Natural killer cell (primary cell): ENCODE measurements at places on chromosomes 16 and 17. TPM values are rescaled to one million over a fixed set of nuclear protein-coding genes. Genes with fewer than 3 reads are reported as not detected.

Gene DPEP3
- 0.96 TPM for total RNA-seq

Gene PRR35
- 0.20 TPM for total RNA-seq

Gene CDRT15L2
- total RNA-seq, result not detected

Gene C17orf67
- 3.5 TPM for total RNA-seq

Gene SPATA22
- total RNA-seq, result not detected

Gene GRAPL
- 2.4 TPM for total RNA-seq

Gene ZNF385C
- not detected for total RNA-seq

Gene ABCA6
- total RNA-seq, result 1.6 TPM

Gene HASPIN
- total RNA-seq, result 0.70 TPM

Gene NR1D1
- total RNA-seq, result 8.8 TPM

Gene TPPP3
- 0.66 TPM for total RNA-seq

Gene NOTUM
- total RNA-seq, result not detected

Gene IKZF3
- 139 TPM for total RNA-seq

Gene EVPLL
- total RNA-seq, result not detected

Gene PITPNC1
- total RNA-seq, result 150 TPM

Gene PRDM7
- total RNA-seq, result not detected

Gene FGF11
- total RNA-seq, result 1.2 TPM

Gene IL17C
- total RNA-seq, result 0.61 TPM

Gene IFI35
- total RNA-seq, result 66.8 TPM

Gene CLDN7
- 1.8 TPM for total RNA-seq

Gene ADORA2B
- 0.41 TPM for total RNA-seq

Gene ITGB4
- 1.0 TPM for total RNA-seq

Gene COL1A1
- total RNA-seq, result 2.6 TPM

Gene KRTAP2-2
- total RNA-seq, result not detected

Gene KRTAP2-1
- not detected for total RNA-seq

Gene CLEC19A
- total RNA-seq, result not detected

Gene MPDU1
- 27.1 TPM for total RNA-seq

Gene CXCL16
- total RNA-seq, result 4.0 TPM

Gene FADS6
- total RNA-seq, result not detected

Gene NECAB2
- not detected for total RNA-seq

Gene NXPH3
- total RNA-seq, result not detected

Gene CDC6
- 4.9 TPM for total RNA-seq

Gene TSPAN10
- total RNA-seq, result 0.29 TPM

Gene C16orf54
- total RNA-seq, result 146 TPM

Gene CDIP1
- 35.2 TPM for total RNA-seq

Gene SLC16A6
- total RNA-seq, result 20.9 TPM

Gene TMEM98
- total RNA-seq, result not detected

Gene ZNF469
- total RNA-seq, result 5.8 TPM

Gene P2RX1
- 13.4 TPM for total RNA-seq

Gene NEUROD2
- total RNA-seq, result not detected

Gene NOG
- total RNA-seq, result 0.38 TPM

Gene GLP2R
- total RNA-seq, result not detected

Gene SKAP1
- total RNA-seq, result 227 TPM

Gene LGALS3BP
- total RNA-seq, result 4.2 TPM

Gene KCNJ12
- total RNA-seq, result not detected

Gene RDM1
- total RNA-seq, result 1.00 TPM

Gene PABPN1L
- total RNA-seq, result 0.43 TPM

Gene ACSM5
- total RNA-seq, result not detected

Gene BOLA2
- 13.3 TPM for total RNA-seq

Gene BAHCC1
- 2.9 TPM for total RNA-seq
